Stimulated activated CD4-positive, alpha-beta T cell treated with anti-CD3 and anti-CD28 coated beads, TNF-alpha, amount 100 ng/mL, for 1 hour (primary cell): ENCODE measurements at places on chromosomes 12 and 14.

- DNase-seq, result no peak
Measured at GRCh38 chr14:92846162-92846897, 52.2 kb downstream of the GOLGA5 start.

GRCh38 chr12:70258605-70259403 lies 15.6 kb downstream of the CNOT2 start:
- DNase-seq, result no peak

- DNase-seq, result no peak
Measured at GRCh38 chr12:65510007-65510406, 231.5 kb downstream of the MSRB3 start.

DNA sequence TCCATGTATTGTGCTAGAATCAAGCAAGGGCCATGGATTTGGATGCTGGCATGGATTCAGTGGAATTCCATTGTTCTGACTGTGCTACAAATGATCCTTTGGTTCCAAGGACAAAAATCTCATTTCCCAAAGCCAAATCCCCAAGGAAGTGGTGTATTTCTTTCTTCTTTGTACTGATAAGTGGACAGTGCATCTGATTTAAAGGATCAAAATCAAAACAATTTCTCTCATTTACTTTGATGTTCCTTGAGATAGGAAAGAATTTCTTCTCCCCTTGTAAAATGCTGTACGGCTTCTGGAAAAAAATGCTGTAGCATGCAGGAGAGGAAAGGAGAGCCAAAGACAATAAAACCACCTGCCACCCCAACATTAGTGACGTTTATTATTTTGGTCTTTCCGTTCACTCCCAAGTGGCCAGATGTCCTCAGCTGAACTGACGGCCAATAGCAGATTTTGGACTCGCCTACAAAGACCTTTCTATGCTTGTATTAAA lies 185.7 kb downstream of the PRKD1 start:
- DNase-seq, result no peak

DNA sequence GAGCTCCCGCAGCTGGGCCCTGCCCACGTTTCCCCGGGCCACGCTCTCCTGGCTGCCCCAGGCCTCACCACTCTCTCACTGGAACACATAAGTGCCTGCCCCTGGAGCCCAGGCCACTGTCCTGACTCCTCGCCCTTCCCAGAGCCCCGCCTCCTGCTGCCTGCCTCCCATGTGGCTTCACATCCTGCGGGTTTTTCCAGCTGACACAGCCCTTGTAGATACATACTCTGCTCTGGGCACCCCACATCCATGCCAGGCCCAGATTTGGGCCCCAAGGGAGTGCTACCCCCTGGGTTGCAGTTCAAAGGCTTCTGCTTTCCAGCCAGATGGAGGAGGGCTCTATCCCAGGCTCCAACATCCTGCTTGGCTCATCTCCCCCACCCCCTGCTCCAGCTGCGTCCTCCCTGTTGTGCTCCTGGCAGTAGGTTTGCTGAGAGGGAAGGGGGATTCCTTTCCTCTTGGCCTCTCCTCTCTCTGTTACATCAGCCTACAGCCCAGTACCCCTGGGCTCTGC lies 60.1 kb downstream of the TSPAN9 start:
- DNase-seq, result no peak
